ENCODE measurements at places on chromosomes 13 and 19.

GRCh38 chr13:42595253-42595571 is 21.3 kb downstream of the TNFSF11 start:
- DNase-seq, result no peak

DNA sequence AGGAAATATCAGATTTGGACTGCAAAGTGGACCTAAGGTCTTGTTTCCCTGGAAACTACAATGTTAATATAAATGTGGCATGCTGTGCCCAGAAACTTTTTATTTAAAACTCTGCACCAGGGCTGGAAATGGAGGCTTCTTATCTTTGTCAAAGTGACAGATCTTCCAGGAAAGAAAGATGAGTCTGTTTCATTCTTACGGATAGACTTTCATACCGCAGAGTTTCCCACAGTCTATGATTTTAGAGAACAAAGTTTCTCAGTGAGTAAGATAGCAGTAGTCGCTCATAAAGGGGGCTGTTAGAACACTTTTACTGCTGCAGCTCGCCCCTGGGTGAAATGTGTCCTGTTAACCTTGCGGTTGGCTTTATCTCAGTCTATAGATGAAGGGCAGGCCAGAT is 6.7 kb downstream of the CLEC11A start:
- DNase-seq, result no peak

DNA sequence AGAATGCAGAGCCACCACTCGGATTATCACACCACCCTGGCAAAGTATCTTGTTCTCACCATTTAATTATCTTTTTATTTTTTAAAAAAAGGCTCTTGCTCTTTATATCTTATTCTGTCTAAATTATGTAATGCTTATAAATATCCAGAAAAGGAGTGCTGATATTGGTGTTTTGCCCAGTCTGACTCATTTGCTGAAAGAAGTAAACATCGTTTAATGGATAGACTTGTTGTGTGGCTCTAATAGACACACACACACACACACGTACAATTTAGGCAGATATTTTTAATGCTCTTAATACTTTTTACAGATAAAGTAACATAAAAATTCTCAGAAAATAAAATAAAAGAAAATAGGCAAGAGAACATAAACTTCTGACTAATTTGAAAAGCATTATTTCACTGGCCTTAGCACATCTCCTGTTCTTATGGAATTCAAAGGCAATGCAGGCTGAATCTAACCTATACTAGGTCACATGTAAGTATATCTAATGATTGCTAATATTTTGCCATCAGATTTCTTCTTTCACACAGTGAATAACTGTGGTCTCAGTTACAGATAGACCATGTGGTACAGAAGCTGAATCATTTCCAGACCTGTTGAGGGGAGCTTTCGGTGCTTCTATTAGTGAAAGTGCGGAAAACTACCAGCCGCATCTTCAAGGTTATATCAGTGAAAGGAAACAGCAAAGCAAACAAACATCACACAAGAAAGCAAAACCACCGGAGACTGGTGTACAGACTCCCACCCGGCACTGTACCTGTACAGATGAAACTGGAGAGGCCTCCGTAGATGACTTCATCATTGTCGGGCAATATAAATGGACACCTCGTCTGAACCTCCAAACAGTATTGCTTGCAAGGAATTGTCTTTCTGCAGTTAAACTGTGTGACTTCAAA is 642.1 kb upstream of the ARGLU1 start:
- no peak for DNase-seq

DNA sequence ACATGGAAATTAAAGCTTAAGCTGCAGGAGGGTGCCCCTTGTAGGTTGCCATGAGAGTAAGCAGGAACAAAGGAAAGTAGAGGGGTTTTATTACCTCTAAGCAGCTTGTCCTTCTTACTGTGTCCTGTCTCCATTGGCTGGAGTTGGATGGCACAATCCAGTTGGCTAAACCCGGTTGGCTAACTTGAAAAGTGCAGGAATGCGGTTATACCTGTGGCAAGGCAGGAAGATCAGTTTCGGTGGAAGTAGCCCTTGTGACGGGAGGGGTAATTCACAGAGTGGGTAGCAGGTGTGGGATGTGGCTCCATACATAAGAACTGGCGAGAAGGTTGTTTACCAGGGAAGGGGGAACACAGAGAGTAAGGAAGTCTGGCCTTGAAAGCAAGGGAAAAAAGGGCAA is 3.2 kb downstream of the ZNF726 start:
- no peak for DNase-seq

DNA sequence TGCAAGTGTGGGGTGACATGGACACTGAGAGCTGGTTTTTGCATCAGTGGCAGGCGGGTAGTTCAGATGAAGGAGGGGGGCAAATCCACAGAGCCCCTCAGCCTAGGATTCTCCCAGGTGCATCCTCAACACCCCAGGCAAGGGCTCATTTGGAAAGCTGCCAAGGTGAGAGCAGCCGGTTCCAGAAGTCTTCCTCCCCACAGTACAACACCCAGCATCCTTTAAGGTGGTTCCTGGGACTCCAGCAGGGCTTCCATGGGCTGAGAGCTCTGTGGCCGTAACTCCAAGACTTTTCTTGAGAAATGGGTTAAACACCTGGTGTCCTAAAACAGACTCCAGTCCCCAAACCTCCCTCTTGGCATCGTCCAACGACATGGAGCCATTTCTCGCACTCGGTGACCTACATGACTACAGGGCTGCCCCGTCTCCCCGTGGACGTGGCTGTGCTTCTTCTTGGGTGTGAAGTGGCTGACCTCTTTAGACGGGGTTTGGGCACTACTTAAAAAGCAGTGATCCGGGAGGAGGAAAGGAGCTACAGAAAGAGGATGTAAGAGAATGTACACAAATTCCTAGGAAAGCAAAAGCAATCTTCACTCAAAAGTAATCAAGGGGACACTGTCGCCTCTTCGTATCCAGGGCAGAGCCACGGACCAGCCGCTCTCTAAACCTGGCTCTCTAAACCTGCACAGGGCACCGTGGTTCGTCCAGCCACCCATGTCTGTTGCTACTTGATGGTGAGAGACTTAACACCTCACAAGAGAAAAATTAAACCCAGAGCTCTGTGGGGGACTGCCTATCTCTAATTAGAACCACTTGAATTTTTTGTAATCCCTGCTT is 25.5 kb downstream of the RANBP3 start:
- DNase-seq, result peak; percentile 39

DNA sequence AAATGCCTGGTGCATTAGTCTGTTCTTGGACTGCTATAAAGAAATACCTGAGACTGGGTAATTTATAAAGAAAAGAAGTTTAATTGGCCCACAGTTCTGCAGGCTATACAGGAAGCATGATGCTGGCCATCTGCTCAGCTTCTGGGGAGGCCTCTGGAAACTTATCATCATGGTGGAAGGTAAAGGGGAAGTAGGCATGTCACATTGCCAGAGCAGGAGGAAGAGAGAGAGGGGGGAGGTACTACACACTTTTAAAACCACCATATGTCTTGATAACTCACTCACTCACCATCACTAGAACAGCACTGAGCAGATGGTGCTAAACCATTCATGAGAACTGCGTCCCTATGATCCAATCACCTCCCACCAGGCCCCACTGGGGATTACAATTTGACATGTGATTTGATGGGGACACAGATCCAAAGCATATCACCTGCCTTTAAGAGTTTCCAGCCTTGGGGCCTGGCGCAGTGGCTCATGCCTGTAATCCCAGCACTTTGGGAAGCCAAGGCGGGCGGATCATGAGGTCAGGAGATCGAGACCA is 219.0 kb downstream of the KATNAL1 start:
- DNase-seq, result no peak

DNA sequence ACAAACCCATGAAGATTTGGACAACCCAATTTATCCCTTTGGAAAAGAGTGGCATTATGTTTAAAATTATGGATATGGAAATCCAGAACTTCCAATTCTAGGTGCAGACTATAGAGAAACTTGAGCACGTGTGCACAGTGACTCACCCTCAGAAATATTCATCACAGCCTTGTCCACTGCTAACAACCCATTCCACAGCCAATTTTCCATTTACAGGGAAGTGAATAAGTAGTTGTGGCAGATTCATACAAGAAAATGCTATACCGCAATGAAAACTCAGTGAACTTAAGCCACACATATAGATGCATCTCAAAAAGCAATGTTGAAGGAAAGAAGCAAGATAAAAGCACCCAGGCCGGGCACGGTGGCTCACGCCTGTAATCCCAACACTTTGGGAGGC is 133.3 kb downstream of the USP12 start:
- DNase-seq, result no peak

DNA sequence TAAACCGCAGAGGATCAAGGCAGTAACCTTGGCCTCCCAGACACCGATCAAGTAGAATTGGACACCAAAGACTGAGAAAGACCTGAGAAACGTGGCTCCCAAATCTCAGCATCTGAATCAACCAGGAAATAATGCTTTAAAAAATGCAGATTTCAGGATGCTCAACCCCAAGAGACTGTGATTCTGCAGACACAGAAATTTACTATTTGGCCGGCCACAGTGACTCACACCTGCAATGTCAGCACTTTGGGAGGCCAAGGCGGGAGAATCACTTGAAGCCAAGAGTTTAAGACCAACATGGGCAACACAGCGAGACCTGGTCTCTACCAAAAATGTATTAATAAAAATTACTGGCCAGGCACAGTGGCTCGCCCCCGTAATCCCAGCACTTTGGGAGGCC is 6.2 kb downstream of the ABCC4 start:
- DNase-seq, result no peak

- no peak for DNase-seq
Observed at GRCh38 chr13:48594096-48594815, 59.5 kb upstream of the CYSLTR2 start.

GRCh38 chr13:37797631-37798030 is 71.9 kb downstream of the TRPC4 start:
- DNase-seq, result no peak

DNA sequence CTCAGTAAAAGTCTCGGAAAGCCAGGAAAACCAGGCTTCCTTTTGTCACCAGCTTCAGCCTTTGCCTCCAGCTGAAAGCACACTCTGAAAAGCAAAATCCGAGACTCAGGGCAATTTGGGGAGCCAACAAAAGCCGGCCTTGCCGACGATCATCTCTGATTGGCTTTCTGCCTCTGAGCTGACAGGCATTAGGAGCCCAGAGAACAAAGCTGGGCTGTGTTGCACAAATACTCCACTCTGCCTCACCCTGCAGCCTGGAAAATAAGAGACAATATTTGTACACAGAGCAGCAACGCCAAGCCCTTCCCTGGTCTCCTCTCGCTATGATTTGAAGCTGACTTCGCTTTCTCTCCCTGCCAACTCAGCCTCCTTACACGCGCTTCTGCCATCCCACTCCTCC is 46.9 kb downstream of the CACNA1A start:
- DNase-seq, result peak; percentile 14

DNA sequence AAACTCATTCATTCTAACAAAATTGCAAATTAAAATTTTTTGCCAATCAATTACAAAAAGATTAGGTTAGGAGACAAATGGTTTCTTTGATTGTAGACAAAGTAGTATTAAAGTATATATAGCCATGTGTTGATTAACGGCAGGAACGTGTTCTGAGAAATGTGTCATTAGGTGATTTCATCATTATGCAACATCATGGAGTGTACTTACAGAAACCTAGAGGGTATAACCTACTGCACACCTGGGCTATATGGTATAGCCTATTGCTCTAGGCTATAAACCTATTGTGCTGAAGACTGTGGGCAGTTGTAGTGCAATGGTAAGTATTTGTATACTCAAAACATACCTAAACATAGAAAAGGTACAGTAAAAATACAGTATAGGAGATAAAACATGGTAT is 906.8 kb upstream of the SPRY2 start:
- no peak for DNase-seq
